ENCODE measurements at places on chromosomes 1 and 21. TPM values are rescaled to one million over a fixed set of nuclear protein-coding genes. Genes with fewer than 3 reads are reported as not detected.

Gene RHD
- not detected for total RNA-seq

Gene OR2T5
- not detected for total RNA-seq

Gene CFAP45
- 1.1 TPM for total RNA-seq

Gene DMBX1
- total RNA-seq: not detected

Gene POFUT2
- total RNA-seq: 22.8 TPM
